Large intestine (tissue), 12 donors: ENCODE measurements at places on chromosomes 2 and 18.

- no peak for DNase-seq
These were observed 786.3 kb downstream of the SOCS6 start for GRCh38 chr18:71075147-71075546.

- no peak for DNase-seq
These were observed 103.9 kb upstream of the EPAS1 start for GRCh38 chr2:46193356-46193755.

DNA sequence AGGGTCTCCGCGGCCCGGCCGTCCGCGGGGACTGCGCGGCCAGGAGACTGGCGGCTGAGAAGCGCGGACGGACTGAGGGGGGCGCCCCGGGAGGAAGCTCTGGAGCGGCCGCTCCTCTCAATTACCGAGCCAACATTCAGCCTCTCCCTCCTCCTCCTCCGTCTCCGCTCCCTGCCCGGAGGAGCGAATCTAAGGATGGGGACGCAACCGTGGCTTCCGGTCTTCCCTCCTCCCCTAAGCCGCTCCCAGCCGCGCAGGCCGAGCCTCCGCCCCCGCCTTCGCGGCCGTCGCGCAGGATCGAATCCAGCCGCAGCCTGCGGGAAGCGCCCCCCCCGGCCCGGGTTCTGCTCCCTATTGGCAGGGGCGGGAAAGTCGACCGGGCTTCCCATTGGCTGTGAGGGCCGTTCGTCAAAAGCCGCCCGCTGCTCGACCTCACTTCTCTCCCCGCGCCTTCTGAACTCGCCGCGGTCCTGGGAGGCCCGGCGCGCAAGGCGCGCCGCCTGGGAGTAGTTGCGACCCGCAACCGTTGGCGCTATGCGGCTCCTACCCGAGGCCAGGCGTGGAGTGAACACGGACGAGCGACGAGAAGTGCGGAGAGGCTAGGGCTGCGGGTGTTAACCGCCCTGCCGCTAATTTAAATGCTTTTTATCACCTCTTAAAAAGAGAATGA lies at the start of gene HNRNPLL:
TSS of gene HNRNPLL (minus strand) at position 197 of the 670 bp plus-strand sequence. CDS start 302 bp downstream, outside the sequence.
- peak; percentile 97 for DNase-seq

- DNase-seq, result no peak
These were observed 47.1 kb upstream of the MAP4K3 start for GRCh38 chr2:39484206-39484605.

GRCh38 chr2:230525682-230526081 lies 109.7 kb downstream of the SP100 start:
- DNase-seq, result no peak

- DNase-seq, result peak; percentile 67
These were observed at the start of gene SLC35F6 for GRCh38 chr2:26764078-26764887. Gene SLC35F6, plus strand, starts transcription at chr2:26764284. Its CDS starts 66 bp downstream, at chr2:26764350.

- DNase-seq, result no peak
These were observed 114.2 kb downstream of the DTNB start for GRCh38 chr2:25559148-25559547.

DNA sequence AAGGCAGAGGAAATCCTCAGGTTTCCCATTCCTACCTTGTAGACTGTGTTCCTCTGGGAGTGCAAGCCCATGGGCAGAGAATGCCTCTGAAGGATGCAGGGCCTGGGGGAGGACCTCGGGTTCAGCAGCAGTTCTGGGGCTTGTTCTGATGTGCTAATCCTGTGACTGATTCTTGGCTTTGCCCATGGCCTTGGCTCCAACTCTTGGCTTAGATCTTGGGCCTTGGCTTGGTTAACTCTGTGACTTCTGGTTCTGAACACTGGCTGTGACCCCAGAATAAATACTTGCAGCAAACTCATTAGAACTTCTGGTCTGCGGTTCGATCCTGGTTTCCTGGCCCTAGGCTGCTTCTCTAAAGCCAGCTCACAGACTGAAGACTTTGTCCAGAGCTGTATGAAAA lies 366.9 kb upstream of the ZEB2 start:
- no peak for DNase-seq

- no peak for DNase-seq
These were observed 310.6 kb upstream of the SPRED2 start for GRCh38 chr2:65742977-65743376.

DNA sequence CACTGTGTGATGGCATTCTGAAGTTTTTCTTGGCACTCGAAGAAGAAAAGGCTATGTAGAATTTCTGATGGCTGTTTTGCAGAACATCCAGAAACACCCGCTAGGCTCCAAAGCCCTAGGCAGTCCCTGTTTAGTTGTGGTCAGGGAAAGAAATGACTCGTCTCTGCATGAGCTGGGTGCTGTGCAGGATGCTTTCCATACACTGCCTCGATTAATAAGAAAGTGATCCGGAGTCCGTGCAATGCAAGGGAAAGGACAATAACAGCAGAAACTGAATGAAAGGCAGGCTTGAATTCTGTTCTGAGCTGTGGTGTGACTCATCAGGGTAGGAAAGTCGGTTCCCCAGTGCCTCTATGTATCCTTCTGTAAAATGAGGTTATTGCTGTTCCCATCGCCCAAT lies 18.7 kb downstream of the MAPRE3 start:
- DNase-seq, result no peak

GRCh38 chr2:41853427-41854191 lies 194.2 kb upstream of the PKDCC start:
- no peak for DNase-seq

DNA sequence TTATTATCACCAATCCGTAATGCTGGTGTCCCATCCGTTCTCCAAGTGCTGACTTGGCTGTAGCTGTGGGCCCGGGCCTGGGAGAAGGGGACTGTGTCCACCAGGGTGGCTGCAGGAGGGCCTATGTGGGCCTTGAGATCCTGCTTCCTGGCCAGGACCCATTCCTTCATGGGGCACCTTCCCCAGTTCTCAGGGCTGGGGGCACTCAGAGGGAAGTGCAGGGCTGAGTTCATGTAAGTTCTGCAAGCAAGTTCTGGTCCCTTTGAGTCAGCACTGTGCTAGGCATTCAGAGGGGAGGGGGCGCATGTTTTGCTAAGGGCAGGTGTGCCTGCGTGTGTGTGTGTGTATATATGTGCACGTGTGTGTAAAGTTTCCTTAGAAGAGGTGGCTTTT lies 94.0 kb downstream of the GLI2 start:
- no peak for DNase-seq

DNA sequence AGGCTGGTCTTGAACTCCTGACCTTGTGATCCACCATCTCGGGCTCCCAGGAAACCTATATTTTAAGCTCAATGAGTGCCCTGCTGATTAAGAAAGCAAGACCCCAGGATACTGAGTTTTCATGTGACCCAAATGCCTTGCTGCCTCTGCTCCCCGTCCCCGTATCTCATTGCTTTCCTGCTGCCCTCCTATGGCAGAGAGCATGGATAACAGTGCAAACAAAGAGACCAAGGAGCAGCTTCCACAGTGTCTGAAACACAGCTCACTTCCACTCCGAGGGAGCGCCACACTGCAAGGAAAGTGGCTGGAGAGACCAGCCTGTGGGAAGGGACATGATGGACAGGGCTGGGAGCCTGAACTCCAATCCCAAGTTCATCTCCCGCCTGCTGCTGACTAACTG lies 246.8 kb downstream of the TMEM182 start:
- DNase-seq, result no peak

- DNase-seq, result peak; percentile 17
These were observed 31.9 kb downstream of the CNRIP1 start for GRCh38 chr2:68287580-68288441.

DNA sequence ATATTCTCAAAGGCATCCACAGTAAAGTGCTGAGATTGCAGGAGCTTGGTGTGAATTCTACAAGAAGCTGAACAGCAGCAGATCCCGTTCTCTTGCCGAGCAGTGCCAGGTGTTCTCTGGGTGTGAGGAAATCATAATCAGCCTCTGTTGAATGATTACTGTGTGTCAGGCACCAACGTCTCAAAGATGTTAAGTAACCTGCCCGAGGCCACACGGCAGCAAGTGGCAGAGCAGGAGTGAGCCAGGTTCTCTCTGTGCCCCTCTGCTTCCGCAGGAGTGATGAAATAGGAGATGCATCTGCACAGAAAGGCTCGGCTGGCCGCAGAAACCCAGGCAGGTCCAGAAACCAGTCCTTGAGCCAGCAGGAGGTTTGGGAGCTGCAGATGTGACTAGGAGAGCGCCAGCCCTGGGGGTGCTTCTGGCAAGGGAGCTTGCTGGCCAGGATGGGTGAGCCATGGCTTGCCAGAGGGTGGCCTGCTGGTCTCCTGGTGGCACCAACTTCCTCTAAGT lies 68.4 kb downstream of the COPS7B start:
- no peak for DNase-seq

DNA sequence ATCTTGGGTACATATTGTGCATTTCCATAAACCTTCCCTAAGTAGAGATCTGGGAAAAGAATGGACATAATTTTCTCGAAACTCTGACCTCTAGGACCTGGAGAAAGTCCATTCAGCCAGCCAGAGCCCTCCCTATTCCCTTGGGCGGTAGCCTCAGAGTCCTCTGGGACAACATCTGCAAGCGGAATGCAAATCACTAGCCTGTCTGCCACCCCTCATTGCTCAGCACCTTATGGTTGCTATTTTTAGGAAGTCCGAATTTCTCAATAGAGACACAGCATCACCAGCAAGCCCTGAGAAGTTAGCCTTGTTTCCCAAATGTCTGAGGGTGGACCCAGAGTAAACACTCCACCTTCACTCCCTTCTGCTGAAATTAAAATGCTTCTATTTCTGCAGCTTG lies 17.6 kb upstream of the CD28 start:
- peak; percentile 59 for DNase-seq

DNA sequence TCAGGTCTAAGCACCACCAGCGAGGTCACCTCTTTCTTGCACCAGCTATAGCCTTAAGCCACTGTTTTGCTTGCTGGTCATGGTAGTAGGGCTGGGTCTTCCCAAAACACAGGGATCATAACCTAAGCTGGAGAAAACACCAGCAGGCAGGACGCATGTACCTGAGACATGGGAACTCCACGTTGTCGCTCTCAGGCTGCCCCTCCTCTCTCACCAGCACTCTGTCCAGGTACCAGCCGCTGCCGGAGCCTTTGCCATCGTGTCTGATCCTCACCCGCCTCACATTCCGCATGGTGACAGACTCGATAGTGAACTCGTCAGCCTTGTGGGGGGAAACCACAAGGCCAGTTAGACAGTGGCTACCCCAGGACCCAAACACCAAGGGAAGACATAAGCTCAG lies 79.5 kb downstream of the LOXHD1 start:
- no peak for DNase-seq

DNA sequence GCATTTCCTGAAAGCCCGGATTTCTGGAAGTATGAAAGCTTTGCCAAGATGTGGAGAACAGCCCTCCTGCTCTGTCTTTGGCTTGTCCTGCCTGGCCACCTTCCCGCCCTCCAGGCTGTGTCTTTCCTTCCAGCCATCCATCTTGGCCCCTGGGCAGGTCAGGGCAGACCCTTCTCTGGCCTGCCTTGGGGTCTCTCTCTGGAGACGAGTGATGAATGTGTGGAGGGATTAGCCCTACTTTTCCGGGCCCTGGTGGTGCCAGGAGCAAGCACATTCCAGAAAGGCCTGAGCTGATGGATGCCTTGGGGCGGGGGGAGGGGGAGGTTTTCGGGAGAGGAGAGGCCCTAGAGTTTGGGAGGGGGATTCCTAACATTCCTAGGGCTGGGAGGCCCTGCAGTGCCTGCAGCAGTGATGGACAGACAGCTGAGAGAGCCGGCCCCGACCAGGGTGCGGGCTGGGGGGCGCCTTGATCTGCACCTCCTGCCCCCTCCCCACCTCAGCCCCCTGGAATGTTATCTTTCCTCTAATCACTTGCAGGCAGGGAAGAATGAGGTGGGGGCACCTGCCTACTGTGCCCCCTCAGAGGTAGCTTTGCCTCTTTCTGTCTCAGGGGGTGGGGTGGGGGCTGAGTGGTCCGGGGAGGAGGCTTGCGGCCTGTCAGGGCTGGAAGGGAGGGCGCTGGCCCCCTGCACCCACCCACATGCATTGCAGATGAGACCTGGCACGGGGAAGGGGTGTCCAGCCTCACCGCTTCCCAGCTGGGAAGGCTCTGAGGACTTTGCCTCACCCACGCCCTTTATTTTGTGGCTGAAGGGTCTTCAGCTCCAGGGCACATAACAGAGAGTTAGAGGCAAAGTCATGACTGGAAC lies 156.2 kb downstream of the DDX1 start:
- no peak for DNase-seq

GRCh38 chr2:99776906-99777646 lies 287.3 kb upstream of the REV1 start:
- DNase-seq, result no peak

- peak; percentile 52 for DNase-seq
These were observed 61.0 kb downstream of the CRIM1 start for GRCh38 chr2:36416370-36417165.

- no peak for DNase-seq
These were observed 769.2 kb upstream of the FAM98A start for GRCh38 chr2:34368304-34368703.

- DNase-seq, result no peak
These were observed 191.4 kb downstream of the MBD2 start for GRCh38 chr18:54033052-54033451.

- peak; percentile 53 for DNase-seq
These were observed 1.5 kb upstream of the VSNL1 start for GRCh38 chr2:17538844-17539554.

DNA sequence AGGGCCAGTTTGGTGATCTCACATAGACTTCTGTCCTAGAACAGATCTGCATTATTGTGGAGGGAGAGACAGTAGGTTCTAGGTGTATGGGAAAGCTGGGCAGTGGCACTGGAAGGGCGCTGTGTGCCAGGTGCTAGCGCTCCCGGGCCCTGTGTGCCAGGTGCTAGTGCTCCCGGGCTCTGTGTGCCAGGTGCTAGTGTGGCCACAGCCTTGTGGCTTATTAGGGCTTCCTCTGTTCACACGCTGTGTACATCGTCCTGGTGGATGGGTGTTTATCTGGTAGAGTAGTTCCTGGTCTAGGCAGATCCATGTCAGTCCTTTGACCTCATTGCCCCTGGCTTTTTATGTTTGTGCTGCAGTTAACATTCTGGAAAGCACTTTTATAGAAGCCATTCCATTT lies 263.4 kb downstream of the AGAP1 start:
- no peak for DNase-seq

- peak; percentile 37 for DNase-seq
These were observed 60.6 kb upstream of the HS6ST1 start for GRCh38 chr2:128379021-128380015.

DNA sequence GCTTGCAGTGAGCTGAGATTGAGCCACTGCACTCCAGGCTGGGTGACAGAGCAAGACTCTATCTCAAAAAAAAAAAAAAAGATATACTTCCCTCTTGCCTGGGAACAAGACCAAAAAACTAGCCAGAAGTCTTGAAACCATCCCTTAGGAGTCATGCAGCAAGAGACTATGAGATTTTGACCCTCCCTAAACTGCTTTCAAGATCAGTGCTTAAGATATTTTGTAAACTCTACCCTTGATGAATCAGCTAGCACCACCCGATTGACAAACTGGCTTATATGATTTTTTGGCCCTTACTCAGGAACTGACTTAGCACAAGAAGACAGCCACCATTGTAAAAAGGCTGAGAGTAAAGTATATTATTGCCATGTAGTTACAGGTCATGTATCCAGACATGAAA lies 3.8 kb downstream of the SULT1C3 start:
- DNase-seq, result no peak
